ENCODE measurements at places on chromosomes 4 and X.

DNA sequence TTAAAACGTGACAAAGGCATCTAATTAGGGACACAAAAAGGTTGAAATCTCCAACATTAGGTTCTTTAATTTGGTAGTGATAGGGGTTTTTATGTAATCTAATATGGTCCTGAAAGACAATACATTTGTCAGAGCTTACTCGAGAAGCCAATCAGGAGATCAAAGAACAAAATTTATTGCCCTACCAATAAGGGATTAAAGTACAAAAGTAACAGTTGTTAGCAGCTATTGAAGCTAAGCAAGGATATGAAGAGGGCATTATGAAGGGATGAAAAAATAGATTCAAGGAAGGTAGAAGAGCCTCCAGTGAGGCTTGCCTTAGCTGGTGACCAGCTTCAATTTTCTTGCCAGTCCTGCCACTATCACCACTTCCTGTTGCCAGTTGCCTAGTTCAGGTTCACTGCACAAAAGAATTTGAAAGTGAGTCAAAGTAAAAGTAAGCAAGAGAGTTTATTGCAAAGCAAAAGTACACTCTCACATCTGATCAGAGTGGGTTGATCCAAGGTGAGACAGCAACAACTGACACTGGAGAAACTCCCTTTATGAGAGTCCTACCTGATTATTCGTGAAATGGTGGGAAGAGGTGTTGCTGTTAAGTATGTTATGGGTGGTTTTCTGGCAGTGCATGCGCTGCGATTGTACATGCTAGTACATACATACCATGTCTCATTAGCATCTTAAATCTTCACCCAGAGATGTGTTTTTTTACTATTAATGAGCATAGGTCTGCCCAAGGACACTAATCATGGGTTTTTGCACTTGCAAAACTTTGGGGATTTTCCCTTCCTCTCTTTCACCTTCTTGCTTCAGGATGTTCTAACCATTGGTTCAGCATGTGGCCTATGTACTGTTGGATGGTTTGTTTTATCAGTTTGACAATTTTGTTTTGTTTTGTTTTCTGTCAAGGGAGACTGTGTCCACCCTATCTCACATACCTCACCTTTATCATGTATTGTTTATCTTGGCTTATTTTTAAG, 263.2 kb upstream of the ITM2A start:
- DNase-seq: no peak

DNA sequence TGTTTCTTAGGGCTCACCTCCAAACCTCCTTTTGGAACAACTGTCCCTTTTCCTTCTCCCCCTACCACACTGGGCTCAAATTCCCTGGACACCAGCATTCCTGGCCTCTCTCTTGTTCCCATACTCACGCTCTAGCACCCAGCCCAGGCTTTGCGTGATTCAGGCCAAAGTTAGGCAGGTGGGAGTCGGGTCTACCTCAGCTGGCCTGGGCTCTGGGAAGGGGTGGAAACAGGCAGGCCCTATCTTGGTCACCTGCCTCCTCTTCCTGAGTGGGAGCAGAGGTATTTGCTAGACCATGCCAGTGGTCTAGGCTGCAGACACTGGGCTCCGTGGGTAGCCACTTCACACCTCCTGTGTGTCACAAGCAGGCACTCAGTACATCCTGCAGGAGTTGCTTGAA, 211.1 kb upstream of the MAMLD1 start:
- DNase-seq: no peak

DNA sequence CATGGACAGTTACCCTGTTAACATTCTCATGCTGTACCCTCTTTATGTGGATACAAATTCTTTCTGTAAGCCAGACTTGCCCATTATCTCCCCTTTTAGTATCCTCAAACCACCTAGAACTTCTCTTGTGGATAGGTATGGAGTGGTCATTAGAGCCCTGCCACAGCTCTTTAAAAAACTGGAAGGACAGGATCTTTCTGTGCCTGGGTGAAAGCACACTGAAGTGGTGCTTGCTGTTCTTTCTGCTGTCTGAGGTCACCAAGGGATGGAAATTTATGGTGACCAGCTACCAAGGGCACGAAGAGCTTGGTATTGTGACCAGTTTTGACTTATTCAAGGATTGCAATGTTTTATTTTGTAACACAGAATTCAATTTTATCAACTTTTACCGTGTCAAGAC, 344.2 kb downstream of the CBLL2 start:
- DNase-seq: no peak

- no peak for DNase-seq
Observed at GRCh38 chrX:97401154-97401553, 517.4 kb downstream of the RPA4 start.

All from GF-D8 (cell line).